ENCODE measurements at places on chromosomes 2 and 18.

GRCh38 chr2:39719317-39719716 is 53.6 kb downstream of the TMEM178A start:
- DNase-seq = no peak

- no peak for DNase-seq
Observed at GRCh38 chr2:3307901-3308300, 69.7 kb downstream of the EIPR1 start.

GRCh38 chr2:69505710-69506109 is 68.5 kb upstream of the NFU1 start:
- no peak for DNase-seq

GRCh38 chr18:58355243-58355642 is 273.6 kb downstream of the ALPK2 start:
- no peak for DNase-seq

DNA sequence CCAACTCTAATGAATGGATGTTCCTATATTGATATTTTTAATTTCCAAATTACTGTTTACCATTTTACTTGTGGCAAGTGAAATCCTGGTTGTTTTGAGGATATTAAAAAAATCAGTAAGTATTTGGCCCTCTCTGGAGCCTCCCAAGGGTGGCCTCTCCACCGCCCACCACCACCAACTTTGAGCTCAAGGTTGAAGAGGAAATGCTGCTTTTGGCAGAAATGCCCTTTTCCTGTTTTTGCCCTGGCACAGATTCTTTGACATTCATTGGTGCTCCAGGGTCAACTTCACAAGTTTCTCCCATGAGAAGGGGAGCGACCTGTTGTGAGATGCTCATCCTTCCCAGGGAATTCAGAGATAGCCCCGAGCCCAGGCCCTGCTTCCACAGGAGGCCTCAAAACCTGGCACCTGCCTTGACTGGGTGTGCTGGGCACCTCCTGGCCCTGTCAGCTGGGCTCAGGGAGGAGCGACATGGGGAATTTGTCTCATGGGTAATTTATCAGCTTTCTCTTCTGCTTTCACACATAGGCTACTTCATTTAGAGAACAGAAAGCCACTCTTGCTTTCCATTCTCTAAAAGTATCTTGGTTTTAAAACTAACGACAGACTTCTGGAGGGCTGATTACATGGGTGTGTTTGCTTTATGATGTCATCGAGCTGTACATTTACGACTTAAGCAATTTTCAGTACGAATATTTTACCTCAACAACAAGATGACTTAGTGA is 6.9 kb downstream of the CD8A start:
- DNase-seq = no peak

DNA sequence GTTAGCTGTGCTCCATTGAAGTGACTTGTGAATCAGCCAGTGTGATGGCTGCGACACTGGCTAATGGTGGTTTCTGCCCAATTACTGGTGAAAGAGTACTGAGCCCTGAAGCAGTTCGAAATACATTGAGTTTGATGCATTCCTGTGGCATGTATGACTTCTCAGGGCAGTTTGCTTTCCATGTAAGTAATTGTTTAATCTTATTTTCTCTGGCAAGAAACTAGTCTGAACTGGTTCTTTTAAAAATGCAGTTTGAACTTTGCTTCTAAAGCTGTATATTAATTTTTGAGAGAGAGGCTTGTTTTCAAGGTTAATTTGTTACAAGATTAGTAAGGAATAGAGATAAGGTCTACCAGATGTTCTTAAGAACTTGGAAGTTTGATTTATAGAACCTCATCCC is 46.7 kb downstream of the GLS start:
- no peak for DNase-seq

DNA sequence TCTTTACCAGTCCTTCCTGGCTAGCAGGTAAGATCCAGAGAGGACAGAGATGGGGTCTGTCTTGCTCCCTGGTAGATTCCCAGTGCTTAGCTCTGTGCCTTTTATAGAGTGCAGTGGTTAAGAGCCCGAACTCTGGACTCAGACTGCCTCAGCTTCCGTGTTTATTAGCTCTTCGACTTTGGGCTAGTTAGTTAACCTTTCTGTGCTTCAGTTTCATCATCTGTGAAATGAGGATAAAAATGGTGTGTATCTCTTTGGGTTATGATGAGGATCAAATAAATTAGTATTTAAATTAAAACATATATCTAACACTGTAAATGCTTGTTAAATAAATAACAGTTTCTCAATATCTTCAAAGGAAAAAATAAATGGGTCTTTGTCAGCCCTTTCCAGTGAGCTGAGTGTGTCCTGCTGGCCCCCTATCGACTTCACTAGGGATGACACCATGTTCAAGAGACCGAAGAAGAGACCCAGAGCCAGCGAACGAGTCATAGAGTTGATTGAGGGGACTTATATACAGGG is 38.2 kb downstream of the CERS6 start:
- DNase-seq = no peak

DNA sequence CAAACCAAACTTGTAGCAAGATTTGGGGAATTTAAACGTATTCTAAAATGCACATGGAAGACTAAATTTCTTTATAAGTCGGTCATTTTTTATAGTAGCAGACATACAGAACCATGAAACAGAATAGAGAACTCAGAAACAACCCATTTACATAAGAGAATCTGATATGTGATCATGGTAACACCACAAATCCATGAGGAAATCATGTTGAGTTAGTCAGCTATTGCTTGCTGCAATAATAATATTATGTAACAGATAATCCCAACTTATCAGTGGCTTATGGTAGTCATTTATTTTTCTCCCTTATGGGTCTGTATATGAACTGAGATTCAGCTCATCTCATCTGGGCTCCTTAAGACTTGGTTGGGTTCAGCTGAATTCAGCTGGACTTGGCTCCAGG is 103.4 kb upstream of the SERTAD2 start:
- no peak for DNase-seq

Measured in NCI-H1930 (cell line).